ENCODE measurements at places on chromosomes 3 and 15.

DNA sequence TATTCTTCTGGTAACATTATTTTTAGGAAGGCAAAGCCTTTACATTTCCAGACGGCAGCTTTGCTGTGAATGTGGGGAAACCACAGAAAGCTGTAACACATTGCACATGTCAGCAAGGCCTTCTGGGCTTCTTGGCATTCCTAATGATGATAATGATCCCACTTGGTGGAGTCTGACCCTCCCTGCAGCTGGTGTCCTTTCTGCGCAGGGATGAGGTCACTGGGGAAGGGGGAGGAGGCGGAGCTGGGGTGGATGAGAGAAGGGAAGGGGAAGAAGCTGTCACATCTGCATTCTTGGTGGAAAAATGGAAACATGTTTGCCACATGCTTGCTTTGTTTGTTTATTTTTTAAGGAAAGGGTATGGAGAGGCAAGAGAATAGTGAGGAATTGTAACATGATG, 68.6 kb downstream of the FILIP1L start:
- H3K4me3 ChIP-seq = no peak overlapping the region
- no peaks in the 10 kb centered on the region for H3K36me3 ChIP-seq
- H3K27me3 ChIP-seq = no peaks in the 10 kb centered on the region
- H3K4me1 ChIP-seq = peaks cover 6% of the 10 kb centered on the region

GRCh38 chr15:39960411-39960810, 26.5 kb downstream of the EIF2AK4 start:
- no peak overlapping the region for H3K27ac ChIP-seq
- no peaks in the 10 kb centered on the region for H3K27me3 ChIP-seq
- no peaks in the 10 kb centered on the region for H3K4me1 ChIP-seq
- no peak overlapping the region for H3K4me3 ChIP-seq

DNA sequence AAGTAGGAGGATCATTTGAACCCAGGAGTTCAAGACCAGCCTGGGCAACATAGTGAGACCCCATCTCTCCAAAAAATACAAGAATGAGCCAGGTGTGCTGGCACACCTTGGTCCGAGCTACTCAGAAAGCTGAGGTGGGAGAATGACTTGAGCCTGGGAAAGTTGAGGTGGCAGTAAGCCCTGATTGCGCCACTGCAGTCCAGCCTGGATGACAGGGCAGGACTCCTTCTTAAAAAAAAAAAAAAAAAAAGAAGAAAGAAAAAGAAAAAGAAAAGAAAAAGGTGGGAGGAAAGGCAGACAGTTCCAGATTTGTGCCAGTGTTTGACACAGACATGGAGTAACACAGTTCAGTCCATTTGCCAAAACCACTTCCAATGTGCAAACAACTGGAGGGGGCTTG, 75.7 kb downstream of the ATP10A start:
- H3K27me3 ChIP-seq = no peaks in the 10 kb centered on the region
- DNase-seq = no peak
- H3K36me3 ChIP-seq = no peaks in the 10 kb centered on the region

DNA sequence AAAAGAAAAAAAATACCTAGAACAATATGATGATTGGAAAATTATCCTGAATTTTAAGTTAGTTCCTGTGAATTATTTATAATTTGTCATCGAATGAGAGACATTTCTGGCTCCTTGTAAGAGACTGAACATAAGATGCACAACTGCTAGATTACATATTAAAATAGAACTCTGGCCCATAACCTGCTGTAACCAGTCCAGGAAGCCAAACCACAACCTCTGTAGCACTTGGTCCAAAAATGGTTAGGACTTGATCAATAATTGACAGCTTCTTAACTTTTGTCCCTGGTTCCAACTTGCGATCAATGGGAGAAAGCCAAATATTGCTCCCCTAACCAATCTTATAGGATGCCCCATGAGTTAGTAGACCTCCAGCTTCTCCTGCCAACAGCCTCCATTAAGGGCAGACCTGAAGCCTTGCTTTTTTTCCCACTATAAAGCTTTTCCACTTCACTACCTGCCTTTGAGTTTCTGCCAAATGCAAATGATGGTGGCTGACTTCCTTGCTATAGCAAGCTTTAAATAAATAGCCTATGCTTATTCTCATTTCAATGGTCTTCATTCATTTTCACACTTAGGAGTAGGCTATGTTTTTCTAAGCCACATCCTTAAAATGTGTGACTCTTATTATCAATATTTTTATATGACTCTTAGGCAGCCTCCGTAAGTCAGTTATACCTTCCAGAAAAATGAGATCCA, 224.0 kb upstream of the ARHGEF26 start:
- H3K27ac ChIP-seq = no peak overlapping the region
- DNase-seq = no peak
- H3K36me3 ChIP-seq = no peaks in the 10 kb centered on the region

- no peaks in the 10 kb centered on the region for H3K27me3 ChIP-seq
- peaks cover 24% of the 10 kb centered on the region for H3K4me1 ChIP-seq
- H3K36me3 ChIP-seq = no peaks in the 10 kb centered on the region
- H3K27ac ChIP-seq = peak overlapping the region; percentile 21
- no peak for DNase-seq
These were observed 433.8 kb upstream of the CBLB start for GRCh38 chr3:106302451-106303221.

DNA sequence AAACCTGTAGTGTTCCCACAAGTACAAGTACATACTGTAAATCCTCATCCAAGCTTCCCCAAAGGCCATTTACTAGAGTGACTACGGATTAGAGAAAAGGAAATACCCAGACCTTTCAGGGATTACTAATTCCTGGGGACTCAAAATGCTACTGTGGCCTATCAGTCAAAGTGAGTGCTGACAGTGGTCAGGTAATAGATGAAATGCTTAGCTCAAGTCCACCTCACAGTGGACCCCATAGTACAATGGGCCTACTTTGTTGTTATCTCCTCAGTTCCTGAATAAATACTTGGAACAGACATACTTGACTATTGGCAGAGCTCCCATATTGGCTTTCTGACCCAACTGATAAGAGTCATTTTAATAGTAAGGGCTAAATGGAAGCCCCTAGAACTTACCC, 61.6 kb downstream of the MAP4 start:
- H3K36me3 ChIP-seq = no peaks in the 10 kb centered on the region
- H3K4me3 ChIP-seq = no peak overlapping the region
- peaks cover 10% of the 10 kb centered on the region for H3K4me1 ChIP-seq
- no peaks in the 10 kb centered on the region for H3K27me3 ChIP-seq
- no peak overlapping the region for H3K27ac ChIP-seq

- H3K27ac ChIP-seq = peak overlapping the region; percentile 82
- H3K27me3 ChIP-seq = no peaks in the 10 kb centered on the region
- H3K4me3 ChIP-seq = no peak overlapping the region
These were observed 34.2 kb upstream of the SPTBN5 start for GRCh38 chr15:41928100-41928499.

DNA sequence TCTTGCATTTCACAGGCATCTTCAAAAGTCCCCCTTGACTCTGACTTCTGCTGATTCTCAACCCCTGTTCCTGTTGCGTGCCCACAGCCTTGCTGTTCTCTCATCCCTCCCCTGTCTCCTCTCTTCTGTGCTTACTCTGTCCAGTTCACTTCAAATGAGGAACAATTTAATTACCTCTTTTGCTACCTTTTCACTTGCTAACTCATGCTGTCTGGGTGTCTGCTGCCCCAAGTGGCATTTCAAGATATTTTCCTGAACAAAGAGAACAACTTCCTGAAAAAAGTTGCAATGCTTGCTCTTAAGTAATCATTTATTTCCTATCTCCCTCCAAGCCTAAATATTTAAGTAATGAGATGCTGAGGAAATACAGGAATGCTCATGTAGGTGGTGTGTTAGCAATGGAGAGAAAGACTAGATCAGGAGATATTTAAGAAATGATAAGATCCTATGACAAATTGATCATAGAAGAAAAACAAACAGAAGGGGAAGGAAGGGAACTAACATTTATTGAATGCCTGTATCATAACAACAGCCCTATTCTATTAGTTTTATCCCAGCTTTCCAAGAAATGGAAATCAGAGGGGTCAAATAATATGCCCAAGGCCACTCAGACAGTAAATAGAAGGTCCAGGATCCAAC, 42.2 kb downstream of the SV2B start:
- H3K27ac ChIP-seq = no peak overlapping the region
- DNase-seq = no peak
- no peak overlapping the region for H3K4me3 ChIP-seq

DNA sequence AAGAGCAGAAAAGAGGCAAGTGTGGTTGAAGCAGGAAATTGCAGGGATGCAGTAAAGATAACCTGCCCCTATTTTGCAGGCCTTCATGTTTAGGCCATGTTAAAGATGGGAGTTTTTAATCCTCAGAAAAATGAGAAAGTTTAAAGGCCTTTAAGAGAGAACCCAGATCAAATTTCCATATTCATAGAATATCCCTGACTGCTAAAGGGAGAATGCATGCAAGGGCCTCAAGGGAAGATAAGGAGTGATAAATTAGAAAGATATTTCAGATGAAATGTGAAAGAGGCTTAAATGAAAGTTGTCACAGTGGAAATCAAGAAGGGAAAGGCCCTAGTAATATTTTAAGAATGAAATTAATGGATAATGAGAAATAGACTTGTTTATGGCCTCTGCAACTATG, 292.1 kb downstream of the SATB1 start:
- H3K27me3 ChIP-seq = peaks cover 9% of the 10 kb centered on the region
- H3K27ac ChIP-seq = no peak overlapping the region
- DNase-seq = no peak
- H3K4me1 ChIP-seq = no peaks in the 10 kb centered on the region

DNA sequence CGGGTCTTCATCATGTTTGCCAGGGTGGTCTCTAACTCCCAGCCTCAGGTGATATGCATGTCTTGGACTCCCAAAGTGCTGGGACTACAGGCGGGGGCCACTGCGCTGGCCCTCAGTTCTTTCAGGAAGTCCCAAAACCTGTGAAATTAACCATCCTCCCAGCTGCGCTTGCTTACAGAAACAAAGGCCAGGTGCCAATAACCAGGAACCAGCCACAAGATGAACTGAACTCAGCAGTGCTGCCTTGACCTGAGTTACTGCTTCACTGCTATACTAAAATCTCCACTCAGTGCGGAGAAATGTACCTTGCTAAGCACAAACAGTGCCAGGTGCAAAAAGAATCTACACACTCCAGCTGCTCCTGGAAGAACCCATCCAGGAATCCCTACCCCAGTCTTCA, 3.9 kb upstream of the GCHFR start:
- H3K27ac ChIP-seq = no peak overlapping the region
- no peaks in the 10 kb centered on the region for H3K36me3 ChIP-seq
- no peak overlapping the region for H3K4me3 ChIP-seq

- no peak overlapping the region for H3K4me3 ChIP-seq
- no peaks in the 10 kb centered on the region for H3K27me3 ChIP-seq
- no peak overlapping the region for H3K27ac ChIP-seq
- H3K4me1 ChIP-seq = peaks cover 4% of the 10 kb centered on the region
- peaks cover 7% of the 10 kb centered on the region for H3K36me3 ChIP-seq
- DNase-seq = no peak
These were observed 144.3 kb downstream of the CMSS1 start for GRCh38 chr3:99961756-99962515.

DNA sequence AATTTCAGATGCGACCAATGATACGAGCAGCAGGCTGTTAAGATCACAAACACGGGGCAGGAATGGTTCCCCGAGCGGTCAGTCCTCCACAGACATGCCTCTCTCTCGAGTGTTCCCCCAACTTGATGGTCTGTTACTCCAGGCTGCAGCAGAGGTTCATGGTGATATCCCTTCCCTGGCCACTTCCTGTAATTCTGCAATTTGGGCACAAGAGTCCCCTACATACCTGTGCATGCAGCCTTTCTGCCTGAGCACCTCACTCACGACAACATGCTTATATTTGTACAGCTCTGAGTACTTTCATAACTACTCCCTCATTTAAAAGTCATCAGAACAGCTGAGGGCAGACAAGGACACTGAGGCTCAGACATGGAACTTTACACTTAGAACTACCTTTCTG, 408.1 kb upstream of the NR2F2 start:
- H3K27me3 ChIP-seq = no peaks in the 10 kb centered on the region
- no peak overlapping the region for H3K4me3 ChIP-seq
- no peaks in the 10 kb centered on the region for H3K4me1 ChIP-seq

- H3K27ac ChIP-seq = no peak overlapping the region
- DNase-seq = no peak
- H3K4me1 ChIP-seq = peaks cover 4% of the 10 kb centered on the region
These were observed 231.2 kb downstream of the BBX start for GRCh38 chr3:107753976-107754375.

- peak overlapping the region; percentile 90 for H3K27ac ChIP-seq
- DNase-seq = no peak
- peaks cover 11% of the 10 kb centered on the region for H3K36me3 ChIP-seq
- H3K27me3 ChIP-seq = no peaks in the 10 kb centered on the region
These were observed 64.1 kb downstream of the BTD start for GRCh38 chr3:15665510-15666150.

GRCh38 chr15:63334821-63335220, 46.8 kb downstream of the CA12 start:
- H3K4me1 ChIP-seq = peaks cover 3% of the 10 kb centered on the region
- DNase-seq = no peak
- H3K27me3 ChIP-seq = peaks cover 5% of the 10 kb centered on the region

Data from T-helper 17 cell (primary cell).